ENCODE measurements at places on chromosomes 12 and 14.

- no peak for DNase-seq
Measured at GRCh38 chr12:51395283-51396230, 4.4 kb upstream of the GALNT6 start.

- no peak for DNase-seq
Measured at GRCh38 chr12:15477761-15478160, 155.5 kb downstream of the PTPRO start.

DNA sequence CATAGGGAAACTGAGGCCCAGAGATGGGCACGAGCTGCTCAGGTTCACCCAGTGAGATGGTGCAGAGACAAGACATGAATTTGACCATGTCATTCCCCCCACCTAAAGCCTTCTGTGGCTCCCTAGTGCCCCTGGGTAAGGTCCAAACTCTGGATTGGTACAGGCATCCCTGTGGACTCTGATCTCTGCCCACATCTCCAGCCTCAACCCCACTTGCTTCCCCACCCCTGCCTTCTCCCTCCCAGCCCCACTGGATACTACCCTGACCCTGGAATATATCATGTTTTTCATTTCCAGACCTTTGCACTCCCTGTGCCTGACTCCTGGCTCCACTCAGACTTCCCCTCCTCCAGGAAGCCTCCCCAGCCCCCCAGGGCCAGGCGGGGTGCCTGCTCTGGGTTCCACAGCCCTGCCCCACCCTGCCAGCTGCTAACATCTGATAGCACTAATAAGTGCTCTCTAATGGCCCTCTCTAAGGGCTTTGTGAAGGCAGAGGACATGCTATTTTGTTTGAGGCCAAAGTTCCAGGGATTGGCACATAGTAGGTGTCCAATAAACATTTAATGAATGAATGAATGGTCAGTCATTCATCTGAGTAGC, 1.1 kb upstream of the SDSL start:
- no peak for DNase-seq

- peak; percentile 24 for DNase-seq
Measured at GRCh38 chr12:124915239-124916236, 1.1 kb upstream of the UBC start.

GRCh38 chr12:24066865-24067264, 117.4 kb upstream of the SOX5 start:
- DNase-seq = peak; percentile 27

DNA sequence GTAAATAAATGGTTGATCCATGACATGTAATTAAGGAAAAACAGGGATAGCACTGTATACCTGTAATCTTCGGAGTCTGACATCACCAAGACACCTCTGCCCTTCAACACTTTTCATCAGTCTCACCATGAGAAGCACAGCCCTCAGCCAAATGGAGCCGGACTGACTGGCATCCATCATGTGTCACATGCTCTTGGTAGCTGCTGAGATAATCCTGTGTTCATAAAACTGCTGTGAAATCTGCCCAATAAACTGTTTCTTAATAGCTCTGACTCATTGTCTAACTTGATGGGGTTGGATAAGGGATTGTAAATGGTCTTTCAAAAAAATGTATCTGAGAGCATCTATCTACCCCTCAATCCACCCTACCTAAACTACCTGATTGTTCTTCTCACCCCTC, 33.6 kb downstream of the KCNH5 start:
- no peak for DNase-seq

DNA sequence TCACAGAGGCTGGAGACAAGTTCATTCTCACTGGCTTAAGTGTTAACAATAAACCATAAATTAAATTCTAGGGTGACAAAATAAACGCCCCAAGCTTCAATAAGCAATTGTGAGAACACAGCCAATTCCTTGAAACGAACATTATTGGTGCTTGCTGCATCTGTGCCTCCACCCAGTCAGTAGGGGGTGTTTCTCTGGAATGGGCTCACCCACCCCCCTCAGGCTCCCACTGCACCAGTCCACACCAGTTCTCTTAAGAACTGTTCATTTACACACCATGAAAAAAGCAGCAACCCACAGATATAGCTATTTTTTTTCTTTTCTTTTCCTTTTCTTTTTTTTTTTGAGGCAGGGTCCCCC, 34.7 kb downstream of the CDC42BPB start:
- DNase-seq = no peak

GRCh38 chr12:88111074-88111652, 30.7 kb downstream of the CEP290 start:
- peak; percentile 4 for DNase-seq

DNA sequence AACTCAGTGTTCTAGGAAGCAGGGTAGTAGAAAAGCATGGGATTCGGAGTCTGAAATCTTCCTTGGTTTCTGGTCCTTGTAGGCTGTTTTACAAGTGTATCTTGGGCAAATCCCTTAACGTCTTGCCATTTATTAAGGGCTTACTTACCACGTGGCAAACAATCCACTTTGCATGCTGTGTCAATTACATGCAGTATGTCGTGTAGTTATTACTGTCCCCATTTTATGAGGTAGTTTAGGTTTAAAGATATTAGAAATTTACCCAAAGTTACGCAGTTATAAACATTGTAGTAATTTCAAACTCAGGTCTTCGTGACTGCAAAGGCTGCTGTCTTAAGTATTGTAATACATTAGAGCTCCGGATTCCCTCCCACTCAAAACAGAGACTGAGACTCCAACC, 1.5 kb upstream of the NOVA1 start:
- DNase-seq = no peak

- DNase-seq = no peak
Measured at GRCh38 chr14:89011355-89012281, 187.2 kb downstream of the TTC8 start.

- no peak for DNase-seq
Measured at GRCh38 chr14:35689000-35689460, 120.1 kb downstream of the RALGAPA1 start.

DNA sequence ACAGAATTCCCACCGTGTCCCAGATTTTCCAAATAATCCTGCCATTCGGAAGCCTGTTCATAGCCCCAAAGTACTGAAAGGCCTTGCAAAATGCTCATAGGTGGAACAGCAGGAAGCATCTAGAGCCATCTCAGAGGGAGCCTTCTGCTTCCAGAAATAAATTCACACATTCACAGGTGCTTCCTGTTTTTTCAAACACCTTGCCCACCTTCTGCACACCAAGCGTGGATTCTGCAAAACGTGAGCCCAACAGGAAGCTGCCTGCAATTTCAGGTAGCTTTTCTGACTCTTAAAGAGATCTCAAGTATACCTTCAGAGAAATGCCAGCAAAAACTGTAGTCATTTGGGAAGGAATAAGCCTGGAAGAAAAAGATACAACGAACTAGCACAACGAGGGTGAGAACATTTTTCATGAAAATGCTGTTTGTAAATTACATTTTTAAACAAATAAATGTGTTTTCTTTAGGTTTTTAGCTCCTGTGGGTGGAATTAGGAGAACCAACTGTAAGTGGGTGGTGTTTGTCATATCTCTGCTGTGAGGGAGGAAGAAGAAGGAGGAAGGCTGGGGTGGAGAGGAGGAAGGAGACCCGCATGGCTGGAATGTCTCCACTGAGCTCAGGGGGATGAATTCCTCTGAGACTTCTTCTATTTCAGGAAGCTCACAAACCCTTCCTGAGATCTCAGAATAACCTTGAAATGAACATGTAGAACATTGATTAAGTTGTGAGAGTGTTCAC, at the start of gene IFNG-AS1:
Gene IFNG-AS1, plus strand, starts transcription at position 264 of the 737 bp plus-strand sequence.
- DNase-seq = no peak

DNA sequence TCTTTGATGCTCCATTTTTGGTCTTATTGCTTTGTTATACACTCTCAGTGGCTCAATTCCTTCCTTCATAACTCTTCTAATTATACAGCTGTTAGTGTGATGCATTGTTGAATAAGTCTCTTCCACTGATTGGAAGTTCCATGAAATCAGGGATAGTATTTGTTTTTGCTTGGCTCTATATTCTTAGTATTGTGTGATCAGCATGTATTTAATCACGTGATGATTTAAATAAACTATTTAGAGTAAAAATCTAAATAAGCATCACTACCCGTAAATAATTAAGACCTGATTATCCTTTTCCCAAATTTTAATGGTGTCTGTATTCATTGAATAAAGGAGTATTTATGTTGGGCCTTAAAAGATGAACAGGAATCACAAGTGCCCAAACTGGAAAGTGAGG, 355.7 kb downstream of the NPAS3 start:
- DNase-seq = no peak

GRCh38 chr14:72024043-72024407, 91.8 kb downstream of the RGS6 start:
- no peak for DNase-seq

DNA sequence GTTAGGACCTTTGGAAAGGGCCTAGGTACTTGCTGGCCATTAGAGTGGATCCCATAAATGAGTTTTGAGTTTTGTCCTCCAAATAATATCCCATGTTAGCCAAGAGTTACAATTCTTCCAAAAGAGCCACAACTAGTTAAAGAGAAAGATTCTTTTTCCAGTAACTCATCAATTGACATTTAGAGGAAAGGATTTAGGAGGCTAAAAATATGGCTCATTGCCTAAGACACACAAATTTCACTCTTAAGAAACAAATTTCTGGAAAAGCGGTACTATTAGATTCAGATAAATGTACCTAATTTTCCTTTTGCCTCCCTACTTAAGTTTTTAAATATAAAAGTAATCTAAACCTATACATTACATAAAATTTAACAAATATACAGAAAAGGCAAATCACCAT, 21.3 kb downstream of the DACT1 start:
- DNase-seq = no peak

DNA sequence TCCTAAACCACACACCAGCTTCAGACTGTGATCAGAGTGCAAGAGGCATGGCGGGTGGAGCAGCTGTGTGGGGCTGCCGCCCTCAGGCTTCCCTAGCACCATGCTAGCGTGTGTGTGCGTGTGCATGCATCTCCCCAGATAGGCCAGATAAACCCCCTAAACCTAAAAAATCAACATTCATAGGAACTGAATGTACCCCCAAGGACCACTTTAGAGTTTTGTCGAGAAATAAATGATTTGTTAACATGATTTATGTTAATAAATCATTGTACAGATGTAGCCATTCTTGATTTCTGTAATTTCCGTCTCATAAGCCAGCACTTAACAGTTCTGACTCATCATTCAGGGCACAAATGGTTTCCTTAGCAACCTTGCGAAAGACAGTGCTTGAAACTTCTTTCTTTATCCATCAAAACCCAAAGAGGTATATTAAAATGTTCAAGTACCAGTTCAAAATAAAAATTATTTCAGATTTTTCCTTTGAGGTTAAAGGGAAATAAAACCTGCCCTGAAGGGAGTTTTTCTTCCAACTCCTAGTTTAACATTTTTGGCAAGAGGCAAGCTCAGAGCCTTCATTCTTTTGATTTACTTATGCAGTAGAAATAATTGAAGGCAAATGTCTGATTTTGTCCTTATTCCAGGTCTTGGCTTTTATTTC, 206.2 kb upstream of the RGS6 start:
- DNase-seq = no peak

GRCh38 chr12:54159140-54159539, 29.6 kb downstream of the SMUG1 start:
- DNase-seq = no peak

DNA sequence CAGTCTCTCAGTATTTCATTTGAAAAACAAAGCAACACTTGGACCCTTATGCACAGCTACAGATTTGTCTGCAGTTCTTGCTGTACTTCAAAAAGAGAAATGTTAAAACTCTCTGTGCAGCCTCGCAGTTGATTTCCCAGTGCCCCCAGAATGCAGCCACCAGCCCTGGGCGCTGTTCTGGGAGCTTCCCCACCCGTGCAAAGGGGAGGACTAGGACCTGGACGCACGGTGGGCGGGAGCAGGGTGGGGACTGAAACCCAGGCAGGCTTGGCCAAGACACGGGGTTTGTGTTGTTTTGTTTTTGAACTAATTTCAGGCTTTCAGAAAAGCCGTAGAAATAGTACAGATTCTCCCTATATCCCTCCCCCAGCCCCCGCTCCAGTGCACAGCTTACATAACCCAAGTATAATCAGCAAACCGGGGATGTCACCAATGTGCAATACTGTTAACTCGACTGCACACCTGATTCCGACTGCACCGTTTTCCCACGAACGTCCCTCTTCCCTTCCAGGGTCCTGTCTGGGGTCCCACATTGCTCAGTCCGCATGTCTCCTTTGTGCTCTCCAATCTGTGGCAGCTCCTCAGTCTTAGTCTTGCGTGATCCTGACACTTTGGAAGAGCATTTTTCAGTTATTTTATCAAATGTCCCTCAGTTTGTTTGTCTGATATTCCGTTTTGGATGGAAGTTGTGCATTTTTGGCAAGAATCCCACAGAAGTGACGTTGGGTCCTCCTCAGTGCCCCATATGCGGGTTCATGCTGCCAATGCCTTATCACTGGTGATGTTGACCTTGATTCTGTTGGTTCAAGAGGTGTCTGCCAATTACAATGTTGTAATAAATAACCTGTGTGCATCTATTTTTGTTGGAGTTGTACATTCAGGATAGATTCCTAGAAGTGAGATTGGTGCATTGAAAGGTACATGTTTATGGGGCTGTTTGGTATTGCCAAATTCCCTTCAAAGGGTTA, 95.9 kb downstream of the SETD3 start:
- DNase-seq = no peak

- DNase-seq = no peak
Measured at GRCh38 chr12:98319716-98320425, 195.5 kb upstream of the TMPO start.

DNA sequence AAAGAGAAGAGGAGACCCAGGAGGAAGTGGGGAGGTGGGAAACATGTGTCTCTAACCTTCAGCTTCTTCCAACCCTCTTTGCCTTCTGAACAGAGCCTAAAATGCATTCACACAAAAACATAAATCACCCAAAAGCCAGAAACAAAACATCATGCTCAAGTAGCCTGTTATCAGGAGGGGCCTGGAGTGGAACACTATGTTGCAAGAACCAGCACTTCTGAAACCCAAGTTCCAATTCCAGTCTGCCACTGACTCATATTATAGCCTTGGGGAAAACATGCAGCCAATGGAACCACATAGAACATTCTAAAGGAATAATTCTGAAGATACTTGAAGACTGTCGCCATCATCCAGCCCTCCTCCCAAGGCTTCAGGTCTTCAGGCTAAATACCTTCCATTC, 169.8 kb upstream of the PLXNC1 start:
- peak; percentile 28 for DNase-seq

GRCh38 chr14:60757567-60758002, 23.0 kb downstream of the MNAT1 start:
- DNase-seq = peak; percentile 21

GRCh38 chr14:88895116-88895515, 70.7 kb downstream of the TTC8 start:
- DNase-seq = no peak

DNA sequence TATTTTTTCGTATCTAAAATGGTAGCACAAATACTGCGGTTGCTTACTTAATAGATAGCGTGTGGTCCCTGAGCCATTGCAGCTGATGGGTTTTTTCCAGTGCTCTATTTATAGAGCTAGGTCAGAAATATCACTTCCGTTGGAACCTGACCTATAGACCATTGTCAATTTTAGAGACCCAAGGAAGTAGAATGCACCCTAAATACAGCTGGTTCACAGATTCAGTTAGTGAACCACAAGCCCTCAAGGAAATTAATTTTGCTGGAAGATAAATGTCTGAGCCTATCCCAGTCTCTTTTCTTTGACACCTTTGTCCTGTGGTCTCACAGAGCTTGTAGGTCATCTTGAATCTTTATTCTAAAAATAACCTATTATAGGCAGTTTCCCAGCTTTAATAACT, 391.0 kb downstream of the ZFP36L1 start:
- DNase-seq = peak; percentile 35

- DNase-seq = no peak
Measured at GRCh38 chr12:131266591-131267467, 313.1 kb downstream of the ADGRD1 start.

Data from hepatic stellate cell (primary cell).